ENCODE measurements at places on chromosomes 5 and 9.
A peak's percentile ranks its signal among the peaks of the same experiment; 100 is the strongest.

DNA sequence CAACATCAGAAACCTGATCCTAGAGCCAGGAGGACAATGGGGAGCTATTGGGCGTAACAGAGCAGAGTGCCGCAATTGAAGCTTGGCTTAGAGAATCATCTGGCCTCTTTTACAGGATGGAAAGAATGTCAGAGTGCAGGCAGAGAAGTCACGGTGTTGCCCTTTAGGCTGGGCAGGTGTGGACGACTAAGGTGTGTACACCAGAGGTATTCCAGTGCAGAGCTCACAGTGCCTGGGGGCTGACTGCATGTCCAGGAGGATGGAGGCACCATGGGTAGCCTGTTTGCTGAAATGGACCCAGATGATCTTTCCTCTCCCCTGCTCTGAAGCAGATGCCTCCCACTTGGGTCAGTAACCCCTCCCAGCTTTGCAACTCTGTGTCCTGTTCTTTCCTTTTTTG lies 48.9 kb upstream of the TBC1D2 start:
- DNase-seq = no peak

- DNase-seq = no peak
Measured at GRCh38 chr5:154971501-154971900, 30.6 kb downstream of the MRPL22 start.

DNA sequence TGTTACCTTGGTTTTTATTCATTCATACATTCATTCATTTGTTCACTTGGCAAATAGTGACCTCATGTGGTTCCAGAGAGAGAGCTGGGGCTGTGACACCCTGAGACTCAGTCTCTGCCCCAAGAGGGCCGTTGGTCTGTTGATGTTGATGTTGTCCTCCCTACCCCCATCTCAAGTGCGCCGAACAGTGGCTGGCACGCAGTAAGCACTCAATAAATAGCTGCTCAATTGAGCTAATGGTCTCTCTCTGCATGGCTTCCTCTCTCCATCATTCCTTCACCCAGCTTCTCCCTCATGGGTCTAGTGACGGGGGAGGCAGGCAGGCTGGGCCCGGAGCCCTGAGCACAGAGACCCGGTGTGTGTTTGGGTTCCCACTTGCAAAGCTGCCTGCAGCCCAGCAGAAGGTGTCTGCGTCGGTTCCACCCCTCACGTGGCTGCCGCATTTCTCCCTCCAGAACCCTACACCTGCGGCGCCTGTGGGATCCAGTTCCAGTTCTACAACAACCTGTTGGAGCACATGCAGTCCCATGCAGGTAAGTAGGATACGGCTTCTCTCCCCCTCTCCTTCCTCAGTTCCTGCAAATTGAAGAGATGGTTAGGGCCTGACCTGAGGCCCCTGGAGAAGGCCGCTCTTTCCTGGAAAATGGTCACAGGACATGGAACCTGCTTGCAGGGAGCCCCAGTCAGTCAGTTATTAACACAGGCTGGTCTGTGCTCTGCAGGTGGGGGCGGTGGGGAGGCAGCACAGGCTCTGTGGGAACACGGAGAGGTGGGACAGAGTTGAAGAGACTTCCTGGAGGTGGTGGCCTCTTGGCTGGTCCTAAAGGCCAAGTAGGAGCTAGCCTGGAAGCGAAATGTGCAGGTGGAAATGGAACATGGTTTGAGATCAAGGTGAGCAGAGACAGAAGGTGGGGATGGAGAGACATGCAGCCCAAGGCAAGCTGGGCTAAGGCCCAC lies 42.0 kb downstream of the AMBP start:
- no peak for DNase-seq

DNA sequence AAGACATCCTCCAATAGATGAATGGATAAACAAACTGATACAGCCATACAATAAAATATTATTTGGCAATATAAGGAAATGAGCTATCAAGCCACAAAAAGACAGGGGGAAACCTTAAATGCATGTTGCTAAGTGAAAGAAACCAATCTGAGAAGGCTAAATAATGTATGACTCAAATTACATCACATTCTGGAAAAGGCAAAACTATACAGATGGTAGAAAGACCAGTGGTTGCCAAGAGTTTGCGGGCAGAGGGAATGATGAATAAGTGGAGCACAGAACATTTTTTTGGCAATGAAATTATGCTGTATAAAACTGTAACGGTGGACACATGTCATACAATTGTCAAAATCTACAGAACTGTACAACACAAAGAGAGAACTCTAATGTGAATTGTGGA lies 63.3 kb downstream of the CSF2 start:
- no peak for DNase-seq

GRCh38 chr9:84258371-84258770 lies 82.2 kb downstream of the SLC28A3 start:
- no peak for DNase-seq

DNA sequence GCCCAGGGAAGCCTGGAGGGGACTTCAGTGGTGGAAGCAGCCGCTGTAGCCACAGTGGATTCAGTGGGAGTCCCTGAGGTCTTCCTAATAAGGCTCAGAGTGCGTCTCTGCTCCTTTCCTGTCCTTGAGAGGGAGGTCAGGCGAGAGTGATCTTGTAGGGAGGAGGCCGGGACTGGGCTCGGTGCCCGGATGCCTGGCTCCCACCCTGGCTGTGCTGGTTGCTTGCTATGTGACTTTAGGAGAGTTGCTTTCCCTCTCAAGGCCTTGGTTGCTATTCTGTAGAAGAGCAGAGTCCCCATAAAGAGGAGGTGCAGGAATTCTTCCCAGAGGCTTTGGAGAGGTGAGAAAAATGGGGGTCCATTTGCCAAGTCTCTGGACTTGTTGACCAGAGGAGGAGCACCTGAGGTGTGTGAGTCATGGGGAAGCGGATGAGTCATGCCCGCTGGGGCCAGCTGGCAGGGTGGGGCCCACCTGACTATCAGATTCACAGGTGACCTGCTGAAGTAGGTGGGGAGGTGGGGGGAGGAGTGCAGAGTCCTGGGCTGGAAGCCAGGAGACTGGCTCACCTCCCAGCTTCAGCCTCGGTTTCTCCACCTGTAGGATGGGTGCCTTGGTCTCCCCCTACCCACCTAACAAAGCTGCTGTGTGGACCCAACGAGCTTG lies 13.8 kb downstream of the GSN start:
- no peak for DNase-seq

DNA sequence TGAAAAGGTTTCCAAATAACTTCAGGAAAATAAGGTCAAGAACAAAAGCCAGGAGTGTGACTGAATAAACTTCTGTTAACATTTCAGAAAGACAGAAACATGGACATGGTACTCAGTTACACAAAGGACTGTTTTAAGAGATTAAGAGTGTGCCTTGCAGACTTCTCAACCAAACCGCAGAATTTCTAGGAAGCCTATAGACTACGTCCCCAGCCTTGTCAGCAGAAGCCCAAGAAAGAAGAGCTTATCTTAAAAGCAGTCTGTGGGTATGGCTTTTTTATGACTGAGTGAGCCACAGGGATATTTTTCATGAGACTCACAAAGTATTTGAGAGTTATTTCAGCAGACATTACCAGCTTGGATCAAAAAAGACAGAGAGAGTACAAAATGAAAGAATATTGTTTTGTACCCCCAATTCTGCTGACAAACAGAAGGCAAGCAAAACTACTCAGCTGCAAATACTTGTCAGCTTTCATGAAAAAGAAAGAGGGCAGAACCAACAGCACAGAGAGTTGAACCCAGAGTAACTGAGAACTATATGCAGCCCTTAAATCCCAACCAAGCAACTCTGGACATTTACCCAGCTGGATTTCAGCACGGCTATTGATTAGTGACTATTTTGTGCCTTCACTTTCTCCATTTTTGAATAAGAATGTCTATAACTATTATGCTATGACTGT lies 711.0 kb upstream of the CTNND2 start:
- no peak for DNase-seq

DNA sequence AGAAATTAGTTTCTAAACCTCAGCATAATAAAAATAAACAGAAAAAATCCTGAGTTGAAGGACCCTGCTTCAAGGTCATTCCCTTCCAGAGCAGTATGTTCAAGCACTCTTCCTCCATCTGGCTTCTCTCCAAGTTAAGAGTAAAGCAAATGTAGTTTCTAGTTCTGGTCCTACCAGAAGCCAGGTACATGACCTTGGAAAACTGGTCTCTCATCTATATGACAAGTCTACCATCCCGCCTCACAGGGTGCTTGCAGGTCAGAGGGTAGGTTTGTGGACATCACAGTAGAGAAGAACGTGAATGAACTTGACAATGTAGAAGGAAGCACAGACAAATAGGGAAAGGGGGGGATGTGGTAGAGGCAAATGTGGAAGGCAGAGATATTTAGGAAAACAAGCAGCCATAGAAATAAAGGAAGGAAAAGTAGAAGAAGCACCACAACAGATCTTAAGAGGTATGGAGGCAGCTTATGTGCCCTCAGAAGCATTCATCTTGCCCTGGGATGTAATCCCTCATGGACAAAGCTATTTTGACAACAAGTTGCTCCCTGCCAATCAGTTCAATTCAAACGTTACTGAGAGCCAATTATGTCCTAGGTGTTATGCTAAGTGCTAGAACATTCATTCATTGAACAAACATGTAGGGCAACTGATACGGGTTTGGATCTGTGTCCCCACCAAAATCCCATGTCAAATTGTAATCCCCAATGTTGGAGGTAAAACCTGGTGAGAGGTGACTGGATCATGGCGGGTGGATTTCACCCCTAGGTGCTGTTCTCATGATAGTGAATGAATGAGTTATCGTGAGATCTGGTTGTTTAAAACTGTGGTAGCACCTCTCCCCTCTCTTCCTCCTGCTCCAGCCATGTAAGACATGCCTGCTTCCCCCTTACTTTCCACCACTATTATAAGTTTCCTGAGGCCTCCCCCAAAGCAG lies 23.7 kb upstream of the CTNNAL1 start:
- no peak for DNase-seq

DNA sequence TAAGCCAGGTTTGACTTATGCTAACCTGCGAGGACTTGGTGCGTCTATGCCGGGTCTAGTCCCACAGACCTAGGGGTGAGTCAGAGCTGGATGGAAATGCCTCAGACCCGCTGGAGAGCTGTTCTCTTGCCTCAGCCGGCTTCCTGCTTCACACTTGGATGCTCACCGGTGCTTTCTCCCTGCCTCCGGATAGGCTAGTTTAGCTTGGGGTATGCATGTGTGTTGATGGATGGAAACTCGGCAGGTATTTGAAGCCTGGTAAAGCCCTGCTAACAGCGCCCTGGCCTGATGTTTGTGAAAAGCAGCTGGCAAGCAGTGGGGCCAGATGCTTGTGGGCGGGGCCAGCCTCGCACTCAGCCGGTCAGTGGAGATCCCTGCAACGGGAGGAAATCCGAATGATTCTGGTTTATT lies 29.3 kb downstream of the PRRC2B start:
- peak; percentile 70 for DNase-seq

DNA sequence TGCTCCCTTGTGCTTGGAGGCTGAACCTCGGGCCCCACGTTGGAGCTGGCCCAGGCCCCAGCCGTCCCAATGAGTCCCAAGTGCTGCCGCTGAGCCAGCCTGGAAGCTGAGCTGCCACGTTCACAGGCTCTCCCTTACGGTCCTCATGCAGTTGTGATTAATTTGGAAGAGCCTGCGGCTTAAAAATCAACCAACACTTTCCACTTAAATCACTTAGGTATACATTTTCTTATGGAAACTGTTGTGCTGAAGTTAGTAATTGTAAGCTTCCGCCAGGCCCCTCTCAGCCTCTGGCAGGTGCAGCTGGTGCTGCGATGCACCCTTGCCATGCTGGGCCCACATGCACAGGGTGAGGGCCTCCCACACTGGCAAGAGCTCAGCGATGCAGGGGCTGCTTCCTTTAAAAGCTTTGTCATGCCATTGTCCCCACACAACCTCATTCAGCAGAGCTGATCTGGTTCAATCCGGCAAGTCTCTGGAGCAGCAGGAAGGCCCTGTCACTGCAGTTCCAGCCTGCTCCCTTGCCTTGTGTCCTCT lies 61.0 kb downstream of the IPPK start:
- DNase-seq = peak; percentile 66

DNA sequence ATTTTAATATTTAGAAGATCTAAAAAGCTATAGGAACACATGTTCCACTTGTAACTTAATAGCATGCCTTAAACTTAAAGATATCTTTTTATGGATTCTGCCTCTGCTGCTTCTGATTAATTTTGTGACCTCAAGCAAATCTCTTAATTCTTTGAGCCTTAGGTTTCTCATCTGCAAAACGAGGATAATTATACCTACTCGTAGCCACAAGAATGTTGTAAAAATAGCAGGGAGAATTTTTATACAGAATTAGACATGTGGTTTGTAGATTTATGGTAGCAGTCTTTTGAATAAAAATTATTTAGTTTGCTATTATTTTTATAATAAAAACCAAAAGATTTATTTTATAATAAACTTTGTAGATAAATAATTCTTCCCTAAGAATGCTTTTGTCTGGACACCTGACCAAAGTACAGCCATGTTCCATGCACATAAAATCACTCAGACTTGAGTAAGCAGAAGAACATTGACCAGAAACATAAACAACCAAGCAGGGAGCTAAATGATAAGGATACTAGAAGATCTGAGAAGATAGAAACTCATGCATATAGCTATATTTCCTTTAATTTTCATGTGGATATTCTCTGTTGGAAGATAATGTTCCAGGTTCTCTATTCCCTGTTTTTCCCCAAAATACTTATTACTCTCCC lies 18.5 kb downstream of the C9orf85 start:
- no peak for DNase-seq

- DNase-seq = peak; percentile 71
Measured at GRCh38 chr5:147234825-147235635, at the start of gene STK32A. STK32A (plus strand) TSS chr5:147235026; CDS start chr5:147239635, 4,609 bp downstream.

- no peak for DNase-seq
Measured at GRCh38 chr9:86763791-86764190, 183.5 kb downstream of the GAS1 start.

DNA sequence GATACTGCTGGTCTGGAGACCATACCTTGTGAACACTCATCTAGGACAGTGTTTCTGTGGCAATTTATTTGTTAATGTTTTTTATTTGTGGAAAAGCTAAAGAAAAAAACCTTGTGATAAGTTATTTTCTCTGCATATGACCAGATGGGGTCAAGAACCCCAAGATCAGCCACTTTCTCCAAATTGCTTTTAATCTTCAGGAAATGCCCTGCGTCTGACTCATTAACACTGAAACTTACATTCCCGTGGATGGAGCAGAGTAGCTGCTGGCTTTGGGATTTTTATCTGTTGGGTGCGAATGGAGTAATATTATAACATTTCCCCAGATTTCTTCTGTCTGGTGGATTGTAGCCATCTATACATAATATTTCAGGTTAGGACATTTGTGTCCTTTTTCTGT lies 444.5 kb downstream of the SH3GL2 start:
- DNase-seq = no peak

GRCh38 chr5:127886081-127886480 lies 182.9 kb downstream of the CCDC192 start:
- DNase-seq = no peak

GRCh38 chr9:124758691-124759090 lies 12.4 kb downstream of the NR6A1 start:
- DNase-seq = no peak

All from lung (tissue), 17 donors.